ENCODE measurements at places on chromosomes 3 and 15.

GRCh38 chr3:65400899-65401298 lies 637.8 kb downstream of the MAGI1 start:
- no peak for DNase-seq

GRCh38 chr3:123201223-123201556 lies 553 bp upstream of the SEC22A start:
- no peak for DNase-seq

DNA sequence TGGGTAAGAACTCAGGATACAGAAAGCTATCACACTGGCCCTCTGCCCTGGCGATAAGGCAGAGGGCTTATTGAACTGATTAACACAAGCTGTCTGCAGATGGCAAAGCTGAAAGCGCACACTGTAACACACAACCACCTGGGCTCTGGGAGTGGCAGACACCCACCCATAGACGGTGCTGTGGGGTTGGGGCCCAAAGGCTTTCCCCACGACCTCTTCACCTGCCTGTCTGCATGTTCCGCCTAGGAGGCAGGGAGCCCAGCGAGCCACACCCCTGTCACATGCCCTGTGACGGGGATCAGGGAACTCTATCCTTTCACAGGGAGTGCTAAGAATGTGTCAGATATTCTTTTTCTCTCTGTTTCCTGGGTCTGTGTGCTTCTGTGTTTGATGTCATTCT lies 12.1 kb upstream of the TFG start:
- no peak for DNase-seq

DNA sequence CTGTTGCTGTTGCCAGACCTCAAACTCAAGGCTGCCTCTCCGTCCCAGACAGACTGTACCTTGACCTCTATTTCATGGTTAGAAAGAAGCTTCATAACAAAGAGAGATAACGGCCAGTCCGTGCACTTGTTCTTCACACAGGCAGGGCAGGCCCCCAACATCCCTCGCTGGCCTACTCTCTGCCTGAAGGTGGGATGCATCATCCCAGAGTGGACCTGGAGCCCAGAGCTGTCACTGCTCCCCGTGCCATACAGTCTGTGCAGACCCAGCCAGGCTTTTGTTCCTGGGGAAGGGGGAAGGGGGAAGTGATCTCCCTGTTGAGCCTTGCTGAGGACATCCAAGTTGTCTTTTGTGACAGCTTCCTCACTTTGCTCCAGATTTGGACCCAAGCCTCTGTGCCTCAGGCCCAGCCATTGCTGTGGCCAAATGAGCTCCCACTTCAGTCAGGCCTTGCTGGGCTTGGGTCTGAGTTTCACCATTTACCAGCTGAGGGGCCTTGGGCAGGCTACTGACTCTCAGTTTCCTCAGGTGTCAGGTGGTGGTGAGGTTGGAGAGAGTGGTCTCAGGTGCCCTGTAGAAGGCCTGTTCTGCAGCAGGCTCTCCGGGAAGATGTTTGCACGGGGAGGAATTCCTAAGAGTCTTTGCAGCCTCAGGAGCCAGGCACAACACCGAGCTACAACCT lies 141.6 kb downstream of the DNAJB8 start:
- DNase-seq, result no peak

DNA sequence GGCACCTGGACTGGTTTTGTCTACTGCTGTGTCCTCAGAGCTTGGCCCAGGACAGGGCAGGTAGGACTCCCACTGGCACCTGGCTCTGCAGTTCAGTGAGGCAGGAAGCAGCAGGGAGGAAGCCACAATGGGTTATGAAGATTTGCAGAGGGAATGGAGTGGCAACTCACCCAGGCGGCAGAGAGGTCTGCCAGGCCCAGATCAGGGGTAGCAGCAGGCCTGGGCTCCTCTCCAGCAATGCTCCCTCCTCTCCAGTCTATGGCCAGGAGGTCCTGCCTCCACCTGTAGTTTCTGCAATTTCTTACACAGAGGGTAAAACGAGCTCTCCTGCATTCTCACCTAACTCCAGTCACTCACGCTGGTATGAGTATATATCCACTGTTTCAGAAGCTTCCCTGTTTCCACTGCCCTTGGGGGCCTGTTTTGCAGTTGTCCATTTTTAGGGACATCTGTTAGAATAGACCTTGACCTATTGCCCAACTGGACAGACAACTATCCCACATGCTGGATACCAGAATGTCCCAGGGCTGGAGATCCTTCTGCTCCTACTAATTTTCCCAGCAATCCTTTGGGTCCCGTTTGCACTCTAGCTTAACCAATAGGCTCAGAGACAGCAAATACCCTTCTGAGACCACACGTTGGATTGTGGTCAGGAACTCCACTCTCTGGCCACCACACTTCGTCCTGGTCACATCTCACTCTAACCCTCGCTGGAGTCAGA lies 35.2 kb downstream of the HMCES start:
- peak; percentile 17 for DNase-seq

GRCh38 chr15:57340682-57341259 lies 35.5 kb upstream of the CGNL1 start:
- no peak for DNase-seq

DNA sequence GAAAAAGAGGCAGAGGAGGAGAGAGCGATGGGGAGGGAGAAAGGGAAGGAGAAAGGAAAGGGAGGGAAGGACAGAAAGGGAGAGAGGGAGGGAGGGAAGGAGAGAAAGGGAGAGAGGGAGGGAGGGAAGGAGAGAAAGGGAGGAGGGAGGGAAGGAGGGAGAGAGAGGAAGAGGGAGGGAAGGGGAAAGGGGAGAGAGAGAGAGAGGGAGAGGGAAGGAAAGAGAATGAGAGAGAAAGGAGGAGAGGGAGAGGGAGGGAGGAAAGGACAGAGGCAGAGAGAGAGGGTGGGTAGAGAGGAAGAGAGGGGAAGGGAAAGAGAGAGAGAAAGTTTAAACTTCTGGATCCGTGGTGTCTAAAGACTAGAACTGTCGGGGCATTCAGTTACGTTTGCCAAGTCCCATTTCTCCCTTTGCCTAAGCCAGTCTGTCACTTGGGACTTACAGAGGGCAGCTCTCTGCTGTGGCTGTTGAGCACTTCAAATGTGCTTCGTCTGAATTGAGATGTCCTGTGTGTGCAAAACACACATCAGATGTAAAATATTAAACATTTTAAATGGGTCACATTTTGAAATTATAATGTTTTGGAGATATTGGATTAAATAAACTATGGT lies 62.6 kb downstream of the PLXNA1 start:
- no peak for DNase-seq

DNA sequence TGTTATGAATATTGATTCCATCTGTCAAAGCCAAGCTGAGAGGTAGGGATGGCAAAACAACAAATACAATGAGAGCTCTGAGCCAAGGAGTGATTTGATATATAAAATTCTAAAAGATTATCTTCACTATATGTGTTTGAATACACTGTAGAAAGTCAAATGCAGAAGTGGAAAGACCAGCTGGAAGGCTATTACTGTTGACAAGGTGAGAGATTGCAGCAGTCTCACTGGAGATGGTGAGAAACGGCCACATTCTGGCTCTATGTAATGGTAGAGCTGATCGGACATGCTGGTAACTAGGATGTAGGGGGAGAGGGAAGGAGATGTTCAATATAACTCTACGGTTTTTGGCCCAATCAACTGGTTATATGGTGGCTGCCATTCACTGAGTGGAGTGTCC lies 434.2 kb upstream of the SUCLG2 start:
- no peak for DNase-seq

- DNase-seq, result peak; percentile 4
Observed at GRCh38 chr3:67685499-67685898, 31.1 kb upstream of the SUCLG2 start.

GRCh38 chr3:190056742-190057141 lies 64.0 kb downstream of the P3H2 start:
- no peak for DNase-seq

- no peak for DNase-seq
Observed at GRCh38 chr15:50046159-50046558, 72.9 kb downstream of the ATP8B4 start.

DNA sequence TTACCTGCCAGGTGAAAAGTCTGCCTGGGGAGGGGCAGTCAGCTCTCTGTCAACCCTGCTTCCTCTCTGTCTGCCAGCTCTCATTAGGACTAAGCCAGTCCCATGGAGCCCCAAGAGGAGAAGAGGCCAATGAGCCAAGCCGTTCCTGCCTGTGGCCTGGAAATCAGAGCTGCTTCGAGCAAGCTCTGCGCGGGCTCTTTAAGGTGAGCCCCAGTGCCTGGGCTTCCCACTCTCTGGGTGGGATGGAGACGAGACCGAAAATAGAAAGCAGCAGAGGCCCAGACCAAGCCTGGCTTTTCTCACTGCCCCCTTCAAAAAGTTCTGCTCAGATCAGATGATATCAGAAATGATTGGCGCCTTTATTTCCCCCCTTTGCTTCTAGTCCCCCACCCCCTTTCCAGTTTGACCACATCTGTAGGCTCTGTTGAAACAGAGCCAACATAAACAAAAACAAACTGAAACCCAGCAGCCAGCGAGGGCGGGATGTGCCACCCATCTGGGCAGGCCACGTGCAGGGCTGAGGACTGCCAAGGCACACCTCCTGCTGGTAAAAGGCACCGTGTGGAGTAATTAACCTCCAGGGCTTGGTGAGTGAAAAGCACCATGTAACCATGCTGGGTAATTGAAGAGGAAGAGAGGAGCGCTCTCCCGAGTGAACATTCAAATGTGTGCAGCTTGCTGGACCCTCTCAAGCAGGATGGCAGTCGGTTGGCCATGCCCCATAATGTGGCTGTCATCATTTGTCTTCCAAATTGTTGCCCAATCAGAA lies 471.0 kb upstream of the PROK2 start:
- DNase-seq, result peak; percentile 41

DNA sequence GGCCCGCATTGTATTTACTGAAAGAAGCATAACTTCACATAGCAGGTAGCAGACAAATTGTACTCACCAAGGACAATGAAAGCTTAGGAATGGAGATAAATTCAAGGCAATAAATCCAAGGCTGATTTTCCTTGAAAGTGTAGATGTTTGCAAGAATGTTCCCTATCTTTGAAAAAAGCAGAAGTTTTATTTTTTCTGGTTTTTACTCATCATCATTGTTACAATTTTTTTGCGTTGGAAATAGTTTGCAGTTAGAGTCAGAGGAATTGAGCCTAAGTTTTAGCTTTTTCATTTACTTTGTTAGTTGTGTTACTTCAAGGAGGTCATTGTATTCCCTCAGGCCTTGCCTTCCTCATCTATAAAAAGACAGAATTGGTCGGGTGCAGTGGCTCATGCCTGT lies 213.9 kb upstream of the TBL1XR1 start:
- DNase-seq, result no peak

- DNase-seq, result no peak
Observed at GRCh38 chr3:21750080-21750696, 822 bp downstream of the ZNF385D start.

DNA sequence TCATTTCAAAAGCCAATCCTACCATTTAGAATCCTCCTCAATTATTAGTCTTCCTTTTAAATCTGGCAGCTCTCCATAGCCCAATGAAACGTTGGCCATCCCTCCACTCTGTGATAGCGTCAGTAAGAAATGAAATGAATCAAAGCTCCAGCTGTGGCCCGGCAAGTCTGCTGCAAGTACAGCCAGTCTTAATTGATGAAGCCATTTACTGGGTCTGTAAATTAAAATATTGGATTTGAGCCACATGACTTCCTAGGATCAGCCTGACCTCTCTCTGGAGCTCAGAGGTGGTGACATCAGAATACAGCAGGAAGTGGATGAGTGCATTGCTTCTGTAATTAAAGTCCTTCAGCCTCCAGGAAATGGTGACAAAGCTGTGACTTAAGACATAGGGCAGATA lies 347.0 kb upstream of the LMCD1 start:
- DNase-seq, result no peak

- DNase-seq, result no peak
Observed at GRCh38 chr3:52463416-52463815, 8.0 kb downstream of the NISCH start.

DNA sequence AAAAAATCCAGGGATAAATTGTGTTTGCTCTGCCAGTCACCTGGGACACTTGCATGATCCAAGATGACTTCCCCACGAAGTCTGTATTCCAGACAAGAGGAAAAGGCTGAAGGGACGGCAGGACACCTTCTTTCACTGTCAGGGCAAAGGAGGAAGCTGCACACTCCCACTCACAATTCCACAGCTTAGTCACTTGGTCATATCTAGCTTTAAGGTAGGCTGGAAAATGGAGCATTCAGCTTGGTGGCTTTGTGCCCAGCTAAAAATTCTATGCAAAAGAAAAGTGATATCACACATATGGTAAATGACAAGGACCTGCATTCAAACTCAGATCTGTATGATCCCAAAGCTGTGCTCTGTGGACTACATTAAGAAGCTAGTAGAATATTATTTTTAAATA lies 109.2 kb upstream of the TPM1 start:
- no peak for DNase-seq

DNA sequence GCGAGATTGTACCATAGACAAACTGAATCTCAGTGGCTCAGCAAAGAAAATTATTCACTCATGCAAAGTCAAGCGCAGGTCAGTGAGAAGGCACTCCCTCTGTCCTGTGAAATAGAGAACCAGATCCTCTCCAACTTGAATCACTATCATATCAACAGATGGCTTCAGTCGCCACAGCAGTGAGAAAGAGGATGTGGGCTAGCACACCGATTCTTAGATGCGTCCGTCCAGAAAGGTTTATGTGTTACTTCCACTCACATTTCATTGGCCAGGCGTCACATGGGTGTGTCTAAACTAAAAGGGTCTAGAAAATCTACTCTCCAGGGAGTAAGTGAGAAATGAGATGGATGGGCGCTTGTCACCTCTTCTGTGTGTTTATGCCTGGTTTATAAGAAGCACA lies 141.6 kb upstream of the KBTBD8 start:
- DNase-seq, result no peak

DNA sequence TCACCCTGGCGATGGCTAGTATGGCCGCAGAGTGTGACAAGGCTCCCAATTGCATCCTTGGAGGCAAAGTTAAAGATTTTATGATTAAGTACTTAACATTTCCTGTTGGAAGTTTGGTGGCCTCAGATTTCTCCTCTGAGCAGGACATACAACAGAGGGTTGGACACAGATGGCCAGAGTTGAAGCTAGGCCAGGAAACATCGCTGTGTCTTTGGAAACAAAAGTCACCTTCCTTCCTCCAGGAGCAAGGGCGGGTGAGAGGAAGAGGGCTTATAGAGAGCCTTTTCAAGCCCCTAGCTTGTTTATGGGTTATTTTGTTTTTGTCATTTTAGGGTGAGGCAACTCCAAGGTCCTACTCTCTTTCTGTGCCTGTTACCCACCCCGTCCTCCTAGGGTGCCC lies 24.2 kb downstream of the SLC6A1 start:
- DNase-seq, result no peak

GRCh38 chr15:85542895-85543331 lies 162.5 kb downstream of the AKAP13 start:
- no peak for DNase-seq

Data from CD4-positive, alpha-beta T cell treated with Interleukin-6 at 100 ng/mL for 8 hours (primary cell).